ENCODE measurements at places on chromosomes 12 and 14.

GRCh38 chr12:116939734-116940133, 29.0 kb downstream of the FBXW8 start:
- DNase-seq = no peak

GRCh38 chr12:24455811-24456210, 493.1 kb downstream of the BCAT1 start:
- no peak for DNase-seq

- DNase-seq = no peak
Measured at GRCh38 chr12:64025174-64025958, 180.9 kb downstream of the SRGAP1 start.

GRCh38 chr14:75411214-75411540, 16.6 kb upstream of the JDP2 start:
- DNase-seq = no peak

- no peak for DNase-seq
Measured at GRCh38 chr12:28872654-28873268, 276.3 kb upstream of the FAR2 start.
